ENCODE measurements at places on chromosomes 3 and 15.

DNA sequence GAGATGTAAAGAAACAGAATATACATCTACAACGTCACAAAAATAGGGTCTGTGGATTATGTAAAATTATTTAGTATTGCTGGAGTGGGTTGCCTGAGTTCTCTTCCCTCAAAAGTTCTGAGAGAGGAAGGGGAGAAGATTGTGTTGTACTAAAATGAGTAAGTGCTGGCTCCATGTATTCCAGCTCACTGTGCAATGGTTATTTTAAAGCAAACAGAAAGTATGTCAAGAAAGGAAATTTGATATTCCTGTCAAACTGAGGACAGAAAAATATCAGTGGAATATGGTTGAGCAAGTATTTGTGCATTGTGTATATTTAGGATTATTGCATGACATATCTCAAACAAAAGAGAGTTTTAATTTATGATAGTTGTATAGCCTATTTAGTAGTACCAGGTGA, 2.2 kb downstream of the TRPC1 start:
- DNase-seq: no peak

DNA sequence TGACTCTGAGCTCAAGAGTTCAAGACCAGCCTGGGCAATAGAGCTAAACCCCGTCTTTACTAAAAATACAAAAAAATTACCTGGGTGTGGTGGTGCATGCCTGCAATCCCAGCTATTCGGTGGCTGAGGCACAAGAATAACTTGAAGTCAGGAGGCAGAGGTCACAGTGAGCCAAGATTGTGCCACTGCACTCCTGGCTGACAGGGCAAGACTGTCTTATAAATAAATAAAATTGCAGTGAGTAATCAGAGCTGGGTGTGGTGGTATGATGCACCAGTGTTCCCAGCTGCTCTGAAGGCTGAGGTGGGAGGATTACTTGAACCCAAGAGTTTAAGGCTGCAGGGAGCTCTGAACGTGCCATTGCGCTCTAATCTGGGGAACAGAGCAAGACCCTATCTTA, 55.9 kb upstream of the GCNT3 start:
- no peak for DNase-seq

GRCh38 chr3:196008387-196008786, 73.5 kb downstream of the TFRC start:
- DNase-seq: no peak

GRCh38 chr15:69810431-69811354, 287.0 kb downstream of the TLE3 start:
- DNase-seq: no peak
